ENCODE measurements at places on chromosomes 3 and 15. TPM values are rescaled to one million over a fixed set of nuclear protein-coding genes. Genes with fewer than 3 reads are reported as not detected.

Gene CD86
- not detected for total RNA-seq

Gene SUCNR1
- 0.16 TPM for total RNA-seq

Gene NR1I2
- total RNA-seq, result not detected

Gene GRAMD1C
- total RNA-seq, result 6.7 TPM

Gene SLC24A5
- not detected for total RNA-seq

Gene CFAP92
- 0.40 TPM for total RNA-seq

Gene MKRN2
- 41.4 TPM for total RNA-seq

Gene NEIL1
- total RNA-seq, result 1.6 TPM

Gene CDHR4
- total RNA-seq, result not detected

Gene NEK10
- total RNA-seq, result not detected

Gene IL17RC
- total RNA-seq, result 34.1 TPM

Gene ARHGEF26
- total RNA-seq, result 4.6 TPM

Gene TM4SF4
- total RNA-seq, result not detected

Gene CHP1
- total RNA-seq, result 187 TPM

Gene OR5H14
- total RNA-seq, result not detected

Gene PTX3
- total RNA-seq, result 417 TPM

Gene TARS3
- 13.8 TPM for total RNA-seq

Gene GOLGA8J
- total RNA-seq, result not detected

Gene SH2D7
- total RNA-seq, result not detected

Gene CLSTN2
- total RNA-seq, result 0.24 TPM

Gene SLC2A2
- total RNA-seq, result not detected

Gene ACOX2
- 9.1 TPM for total RNA-seq

Gene SLC12A1
- total RNA-seq, result 0.13 TPM

Gene CYP1A1
- total RNA-seq, result 0.13 TPM

Gene CCDC13
- total RNA-seq, result 1.8 TPM

Gene GOLGA8O
- total RNA-seq, result 0.24 TPM

Gene FANCD2OS
- total RNA-seq, result not detected

Gene NANOGP8
- total RNA-seq, result not detected

Gene POLQ
- total RNA-seq, result 1.1 TPM

Gene SPINK8
- total RNA-seq, result not detected

Measured in epithelial cell of alveolus of lung (primary cell).